ENCODE measurements at places on chromosomes 16 and 17.

- DNase-seq = no peak
Measured at GRCh38 chr17:34733333-34733732, 154.0 kb downstream of the TMEM132E start.

- DNase-seq = no peak
Measured at GRCh38 chr17:68089881-68090280, 54.3 kb downstream of the KPNA2 start.

DNA sequence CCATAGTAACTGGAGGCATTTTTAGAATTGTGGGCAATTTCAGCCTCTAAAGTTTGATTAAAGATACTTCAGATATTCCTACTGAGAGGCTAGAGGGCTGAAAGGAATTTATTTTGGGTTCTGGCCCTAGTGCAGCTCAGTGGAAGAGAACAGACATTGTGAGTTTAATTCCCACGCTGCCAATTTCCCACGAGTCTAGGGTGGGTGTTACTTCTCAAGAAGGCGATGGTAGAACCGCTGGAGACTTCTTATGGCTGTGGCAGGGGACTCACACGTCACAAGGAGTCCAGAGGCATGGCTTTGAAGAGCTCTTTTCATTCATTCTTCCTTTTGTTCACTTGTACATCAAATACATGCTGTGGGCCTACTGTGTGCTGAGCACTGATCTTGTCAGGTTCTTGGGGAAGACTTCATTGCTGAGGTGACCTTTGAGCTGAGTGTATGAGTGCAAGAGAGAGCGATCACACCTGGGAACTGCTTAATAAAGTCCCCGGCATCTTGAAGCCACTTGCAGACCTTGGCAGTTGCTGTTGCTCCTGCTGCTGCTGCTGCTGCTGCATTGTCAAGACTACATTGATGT is 111.7 kb downstream of the WWOX start:
- no peak for DNase-seq

DNA sequence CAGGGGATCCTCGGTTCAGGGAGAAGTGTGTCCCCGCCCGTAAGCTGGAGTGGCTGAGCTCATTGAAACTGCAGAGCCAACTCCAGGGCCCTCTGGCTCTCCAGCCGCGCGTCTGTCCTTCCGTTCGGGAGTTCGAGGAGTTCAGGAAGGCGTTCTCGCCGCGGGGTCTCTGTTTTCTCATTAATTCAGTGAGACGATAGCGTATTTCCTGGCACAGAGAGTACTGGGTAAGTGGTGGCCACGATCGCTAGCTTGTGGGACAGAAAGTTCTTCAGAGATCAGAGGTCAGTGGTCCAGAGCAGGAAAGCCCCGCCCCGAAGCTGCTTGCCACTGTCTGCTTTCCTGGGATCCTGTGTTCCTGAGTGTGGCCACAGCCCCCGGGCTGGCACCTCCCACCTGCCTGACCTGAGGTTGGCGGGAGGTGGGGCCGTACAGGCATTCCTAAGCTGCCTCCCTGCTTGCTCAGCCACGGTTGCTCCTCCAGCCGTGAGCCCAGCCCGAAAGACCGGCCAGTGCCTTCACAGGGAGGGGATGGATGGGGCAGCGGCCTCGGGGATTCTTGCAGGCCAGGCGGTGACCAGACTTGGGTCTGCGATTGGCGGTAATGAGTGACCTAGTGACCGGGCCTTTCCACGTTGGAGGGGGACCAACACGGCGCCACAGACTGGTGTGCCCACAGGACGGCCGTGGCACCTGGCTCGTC is 8.9 kb downstream of the BAIAP2 start:
- no peak for DNase-seq

DNA sequence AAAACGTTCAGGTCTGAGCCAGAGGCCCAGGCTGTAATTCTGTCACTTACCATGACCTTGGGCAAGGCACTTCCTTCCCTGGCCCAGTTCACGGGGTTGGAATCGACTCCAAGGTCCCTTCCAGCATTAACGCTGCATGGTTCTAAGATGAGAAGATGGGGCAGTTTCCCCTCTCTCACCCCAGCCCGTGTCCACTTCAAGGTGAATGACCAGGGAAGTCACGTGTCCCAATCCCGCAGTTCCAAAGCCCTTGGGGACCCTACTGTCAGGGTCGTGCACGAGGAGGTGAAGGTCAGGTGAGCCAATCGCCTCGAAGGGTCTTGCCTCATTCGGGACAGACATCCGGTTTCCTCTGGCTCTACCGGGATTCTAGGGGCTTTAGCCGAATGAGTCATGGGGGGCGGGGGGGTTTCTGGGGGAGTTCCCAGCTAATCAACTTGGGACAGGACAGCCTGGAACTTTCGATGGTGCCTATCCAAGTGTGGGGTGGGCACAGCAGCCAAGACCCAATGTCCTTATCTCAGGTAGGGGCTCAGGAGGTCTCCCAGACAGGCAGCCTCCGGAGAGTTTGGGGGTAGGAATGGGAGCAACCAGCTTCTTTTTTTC is 762 bp upstream of the CSF3 start:
- DNase-seq = no peak

DNA sequence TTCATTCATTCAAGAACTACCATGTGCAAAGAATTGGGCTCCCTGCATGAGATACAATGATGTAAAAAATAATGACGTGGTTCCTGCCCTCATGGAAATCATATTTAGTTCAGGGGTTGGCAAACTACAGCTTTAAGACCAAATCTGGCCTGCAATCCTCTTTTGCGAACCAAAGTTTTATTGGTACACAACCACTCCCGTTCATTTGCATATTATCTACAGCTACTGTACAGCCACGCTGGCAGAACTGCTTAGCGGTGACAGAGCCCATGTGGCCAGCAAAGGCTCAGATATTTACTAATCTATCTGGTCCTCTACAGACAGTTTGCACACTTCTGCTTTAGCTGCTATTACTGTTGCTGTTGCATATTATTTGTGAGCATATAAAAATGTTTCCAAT is 167.7 kb downstream of the XYLT1 start:
- no peak for DNase-seq

- DNase-seq = peak; percentile 13
Measured at GRCh38 chr17:34776456-34777443, 184.5 kb downstream of the CCT6B start.

DNA sequence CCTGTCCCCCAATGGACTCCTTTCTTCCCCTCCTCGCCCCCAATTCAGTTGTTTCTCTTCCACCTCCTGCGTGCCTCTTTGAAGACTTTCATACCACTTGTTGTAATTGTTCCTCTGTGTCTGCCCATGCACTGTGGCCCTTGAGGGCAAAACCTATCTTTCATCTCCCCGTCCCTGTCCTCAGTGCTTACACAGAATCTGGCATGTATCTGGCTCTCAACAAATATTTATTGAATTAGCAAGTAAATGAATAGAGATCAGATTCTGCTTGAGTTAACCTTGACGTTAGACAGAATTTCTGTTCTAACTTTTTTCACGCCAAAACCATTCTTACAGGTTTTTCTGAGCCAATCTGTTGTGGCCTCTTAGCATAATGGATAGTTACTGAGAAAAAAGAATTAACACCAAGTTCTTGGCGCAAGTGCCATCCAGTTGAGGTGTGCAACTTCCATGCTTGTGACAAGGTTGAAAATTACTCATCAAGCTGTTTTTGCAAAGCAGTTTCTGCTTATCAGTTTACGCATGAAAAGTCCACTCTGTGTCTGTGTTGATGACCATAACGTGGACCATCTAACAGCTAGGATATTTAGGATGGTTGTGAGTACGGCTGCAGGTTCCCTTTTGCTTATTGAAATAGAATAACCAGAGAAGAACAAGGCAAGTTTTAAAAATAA is 215.1 kb downstream of the PRKCA start:
- no peak for DNase-seq

DNA sequence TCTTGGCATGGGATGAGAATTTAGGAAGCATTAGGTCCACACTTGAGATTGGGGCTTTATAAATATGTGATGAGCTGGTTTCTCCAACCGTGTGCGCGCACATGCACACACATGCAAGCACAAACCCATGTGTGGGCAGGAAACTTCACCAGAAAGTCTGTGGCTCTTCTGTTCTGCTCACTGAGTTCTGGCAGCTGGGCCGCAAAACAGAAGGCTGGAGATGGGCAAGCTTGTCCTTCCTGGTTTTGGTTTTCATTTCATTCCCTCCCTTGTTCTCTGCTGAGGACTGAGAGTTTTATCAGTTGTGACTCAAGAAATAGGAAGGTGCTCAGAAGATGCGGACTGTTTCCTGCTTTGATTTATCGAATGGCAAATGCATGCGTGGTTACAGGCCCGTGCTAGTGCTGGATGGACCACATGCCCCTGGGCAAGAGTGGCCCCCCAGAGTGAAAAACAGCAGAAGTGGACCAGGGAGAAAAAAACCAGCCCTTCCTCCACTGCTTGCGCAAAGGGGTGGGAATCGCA is 14.1 kb downstream of the MAP3K14 start:
- DNase-seq = no peak

GRCh38 chr16:48811478-48811877 is 201.5 kb upstream of the N4BP1 start:
- DNase-seq = no peak

GRCh38 chr16:54815177-54815576 is 115.5 kb upstream of the IRX5 start:
- DNase-seq = no peak

DNA sequence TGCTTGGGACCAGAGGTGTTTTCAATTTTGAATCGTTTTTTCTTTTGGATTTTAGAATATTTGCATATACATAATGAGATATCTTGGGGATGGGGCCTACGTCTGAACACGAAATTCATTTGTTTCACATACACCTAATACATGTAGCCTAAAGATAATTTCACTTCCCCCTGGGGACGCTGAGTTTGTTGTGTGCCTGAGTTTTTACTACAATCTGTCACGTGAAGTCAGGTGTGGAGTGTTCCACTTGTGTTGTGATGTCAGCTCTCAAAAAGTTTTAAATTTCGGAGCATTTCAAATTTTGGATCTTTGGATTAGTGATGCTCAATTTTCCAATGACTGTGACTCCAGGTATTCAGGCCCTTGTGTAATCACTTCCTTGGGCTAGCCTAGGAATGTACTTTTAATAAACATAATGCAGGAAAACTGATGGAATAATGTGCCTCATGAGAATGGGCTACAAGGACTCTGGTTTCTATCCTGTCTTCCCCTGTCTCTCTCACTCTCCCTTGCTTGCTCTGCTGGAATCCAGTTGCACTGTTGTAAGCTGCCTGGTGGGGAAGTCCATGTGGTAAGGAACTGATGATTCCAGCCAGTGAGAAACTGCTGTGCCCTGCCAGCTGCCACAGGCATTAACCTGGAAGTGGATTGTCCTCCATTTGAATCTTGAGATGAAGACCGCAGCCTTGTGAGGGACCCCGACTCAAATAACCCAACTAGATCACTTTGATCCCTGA is 403.8 kb downstream of the SHISA9 start:
- no peak for DNase-seq

GRCh38 chr17:49585422-49586027 is 9.9 kb downstream of the NXPH3 start:
- peak; percentile 91 for DNase-seq

DNA sequence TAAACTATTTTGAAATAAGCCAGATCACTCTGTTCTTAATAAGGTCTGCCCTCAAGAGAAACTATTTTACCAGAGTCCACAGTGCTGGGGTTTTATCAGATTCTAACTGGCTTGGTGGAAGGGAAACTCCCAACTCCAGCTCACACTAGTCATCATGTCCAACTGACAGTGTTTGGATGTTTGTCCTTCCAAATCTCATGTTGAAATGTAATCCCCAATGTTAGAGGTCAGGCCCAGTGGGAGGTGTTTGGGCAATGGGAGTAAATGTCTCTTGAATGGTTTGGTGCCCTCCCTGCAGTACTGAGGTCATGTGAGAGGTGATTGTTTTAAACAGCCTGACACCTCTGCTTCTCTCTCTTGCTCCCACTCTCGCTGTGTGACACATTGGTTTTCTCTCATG is 1301.0 kb upstream of the CDH8 start:
- DNase-seq = no peak

GRCh38 chr17:72811976-72812687 is 280.4 kb downstream of the SLC39A11 start:
- no peak for DNase-seq

GRCh38 chr17:69960755-69961154 is 114.3 kb upstream of the KCNJ16 start:
- no peak for DNase-seq

DNA sequence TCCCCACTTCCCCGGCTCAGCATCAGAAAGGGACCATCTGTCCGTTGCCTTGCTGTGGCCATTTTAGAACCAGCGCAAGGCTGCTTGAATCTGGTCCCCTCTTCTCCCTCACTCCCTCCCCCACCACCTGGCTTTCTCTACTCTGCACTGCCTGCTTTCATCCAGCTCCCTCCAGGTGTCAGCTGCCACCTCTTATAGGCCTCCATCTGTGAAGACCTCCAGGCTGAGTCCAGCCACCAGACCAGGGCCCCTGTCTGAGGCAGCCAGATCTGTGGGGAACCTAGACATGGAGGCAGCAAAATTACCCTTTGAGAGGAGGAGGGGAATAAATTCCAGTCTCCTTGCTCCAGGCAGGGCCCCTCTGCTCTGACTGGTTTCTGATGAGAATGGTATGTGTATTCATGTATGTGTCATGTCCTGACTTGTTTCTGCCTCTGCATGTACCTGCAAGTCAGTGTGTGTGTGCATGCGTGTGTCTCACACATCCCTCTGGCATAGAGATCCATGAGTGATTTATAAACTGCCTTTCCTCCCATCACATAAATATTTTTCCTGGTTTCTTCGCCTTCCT is 21.1 kb downstream of the MINK1 start:
- DNase-seq = peak; percentile 76

DNA sequence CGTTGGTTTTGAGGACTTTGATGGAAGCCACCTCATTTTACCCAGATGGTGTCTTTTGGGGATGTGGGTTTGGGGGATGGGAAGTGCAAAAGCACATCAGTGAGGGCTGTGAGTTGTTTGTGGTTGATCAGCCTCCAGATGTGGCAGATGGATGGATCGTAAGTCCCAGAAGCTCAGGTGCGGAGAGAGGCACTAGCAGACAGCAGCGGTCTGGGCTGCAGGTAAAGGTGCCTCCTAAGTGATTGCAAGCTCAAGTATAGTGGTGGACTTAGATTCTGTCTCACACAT is 18.0 kb downstream of the HS3ST3B1 start:
- DNase-seq = no peak

DNA sequence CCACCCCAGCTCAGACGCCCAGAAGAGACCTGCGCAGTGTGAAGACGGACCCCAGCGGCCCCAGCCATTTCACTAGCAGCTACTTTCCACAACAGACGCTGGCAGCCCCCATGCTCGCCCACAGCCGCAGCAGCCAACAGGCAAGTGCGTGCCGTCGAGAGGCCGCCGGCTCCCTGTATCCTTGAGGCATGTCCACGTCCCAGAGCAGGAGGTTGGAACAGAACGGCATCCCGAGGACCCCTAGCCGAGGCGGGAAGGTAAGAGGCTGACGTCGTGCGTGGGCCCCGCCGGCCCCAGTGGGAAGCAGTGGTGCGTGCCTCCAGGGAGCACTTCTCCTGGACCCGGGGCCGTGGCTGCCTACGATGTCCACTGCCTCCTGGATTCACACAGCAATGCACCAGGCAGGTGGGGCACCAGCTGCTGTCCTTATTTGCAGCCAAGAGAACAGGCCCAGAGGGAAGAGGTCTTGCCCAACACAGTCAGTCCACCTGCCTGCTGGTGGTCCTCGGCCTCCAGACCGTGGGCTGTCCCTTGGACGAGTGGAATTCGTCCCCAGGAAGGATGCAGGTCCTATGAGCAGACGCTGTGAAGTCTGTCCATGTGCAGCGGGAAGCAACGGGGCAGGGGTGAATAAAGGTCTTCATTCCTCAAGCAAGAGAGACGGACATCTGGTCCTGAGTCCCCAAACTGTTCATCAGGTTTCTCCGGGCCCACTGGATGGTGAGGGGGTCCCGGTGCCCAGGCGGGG is 38.5 kb downstream of the SLC7A5 start:
- DNase-seq = no peak
